ENCODE measurements at places on chromosomes 11 and 22.

GRCh38 chr11:91850533-91851275 lies 373.9 kb upstream of the FAT3 start:
- no peak for DNase-seq

DNA sequence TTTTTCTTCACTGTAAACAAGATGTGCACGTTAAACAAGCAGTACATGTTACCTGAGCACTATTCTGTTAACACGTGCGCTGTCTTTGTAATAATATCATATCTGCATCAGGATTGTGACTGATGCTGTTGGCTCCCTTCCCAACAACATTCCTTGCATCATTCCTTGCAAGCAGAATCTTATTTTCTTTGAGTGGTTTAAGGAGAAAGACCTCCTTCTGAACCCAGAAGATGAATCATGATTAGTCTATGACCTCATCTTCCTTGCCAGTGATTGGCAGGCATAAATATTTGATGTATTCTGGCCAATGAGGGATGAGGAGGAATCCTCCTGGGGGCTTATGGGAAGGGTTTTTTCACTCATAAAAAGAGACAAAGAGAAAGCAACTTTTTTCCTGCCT lies 46.2 kb downstream of the C11orf71 start:
- no peak for DNase-seq

DNA sequence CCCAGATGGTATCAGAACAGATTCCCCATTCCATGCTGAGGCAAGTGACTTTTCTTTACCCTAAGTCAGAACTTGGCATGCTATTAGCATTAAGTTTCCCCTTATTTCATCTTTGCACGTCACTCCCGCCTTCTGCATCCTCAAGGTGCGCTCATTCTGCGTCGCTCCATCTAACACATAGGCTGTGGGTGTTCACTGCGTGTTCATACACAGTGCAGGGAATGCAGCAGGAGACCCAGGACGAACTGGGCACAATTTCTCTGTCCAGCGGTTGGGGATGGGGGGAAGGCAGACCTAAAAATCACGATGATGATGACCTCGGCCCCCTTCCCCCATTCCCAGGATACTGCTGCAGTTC lies 19.7 kb upstream of the ACR start:
- DNase-seq: no peak

- DNase-seq: no peak
Observed at GRCh38 chr11:95501761-95502266, 270.8 kb upstream of the SESN3 start.

- DNase-seq: no peak
Observed at GRCh38 chr11:34308913-34309585, 48.8 kb downstream of the ABTB2 start.

- DNase-seq: no peak
Observed at GRCh38 chr11:12809864-12810567, 135.8 kb downstream of the TEAD1 start.

DNA sequence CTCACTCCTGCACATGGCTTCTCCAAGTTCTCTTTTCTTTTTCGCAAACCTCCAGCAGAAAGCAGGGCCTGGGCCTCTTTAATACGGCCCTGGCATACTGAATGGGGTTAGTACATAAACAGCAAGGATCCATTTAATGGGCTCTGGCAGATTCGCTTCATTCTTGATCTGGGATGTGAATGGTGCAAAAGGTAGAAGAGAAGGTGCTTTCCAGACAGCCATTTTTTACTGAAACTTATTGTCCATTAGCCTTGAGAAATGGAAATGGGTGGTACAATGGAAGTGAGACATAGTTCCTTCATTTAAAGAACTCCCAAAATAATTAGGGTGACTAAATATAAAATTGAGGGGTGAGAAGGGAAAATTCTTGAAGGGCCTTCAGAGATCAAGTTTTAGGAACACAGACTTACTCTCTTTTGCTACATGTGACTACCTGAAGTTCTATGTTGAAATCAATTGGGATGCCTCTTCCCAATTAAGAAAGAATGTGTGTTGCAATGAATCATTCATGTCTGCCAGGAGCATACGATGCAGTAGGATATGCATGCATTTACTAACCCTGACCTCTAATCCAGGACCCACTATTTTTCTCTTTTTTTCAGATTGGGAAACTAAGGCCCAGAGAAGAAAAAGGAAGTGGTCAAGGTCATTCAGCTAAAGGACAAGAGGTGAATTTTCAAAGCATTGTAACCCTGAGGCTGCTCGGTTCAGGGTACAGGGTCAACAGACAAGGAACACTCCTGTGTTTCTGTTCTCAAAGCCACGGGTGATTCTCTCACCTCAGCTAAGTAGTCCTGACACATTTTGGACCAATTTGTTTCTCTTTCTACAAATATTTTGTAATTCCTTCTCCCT lies 144.1 kb downstream of the BBOX1 start:
- no peak for DNase-seq

DNA sequence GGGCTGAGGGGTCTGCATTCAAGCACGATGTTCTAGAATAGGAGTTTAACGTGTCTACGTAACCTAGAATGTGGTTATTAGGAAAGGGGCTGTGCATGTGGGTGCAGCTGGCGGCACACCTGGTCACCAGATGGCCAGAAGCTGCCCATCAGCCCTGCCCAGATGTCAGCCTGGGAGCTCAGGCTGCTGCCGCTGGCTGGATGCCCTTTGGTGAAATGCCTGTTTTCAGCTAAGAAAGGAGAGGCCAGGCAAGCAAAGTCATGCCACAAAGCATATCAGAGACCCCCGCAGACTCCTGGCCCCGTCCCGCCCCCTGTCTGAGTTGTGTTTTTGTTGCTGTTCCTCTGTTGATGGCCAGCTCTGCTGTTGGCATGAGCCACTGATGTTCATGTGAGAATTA lies 11.3 kb upstream of the ADORA2A start:
- no peak for DNase-seq

GRCh38 chr22:29882716-29883044 lies 294 bp upstream of the MTMR3 start:
- DNase-seq: no peak

GRCh38 chr11:12215181-12215593 lies 104.8 kb downstream of the MICAL2 start:
- no peak for DNase-seq

Data from CD8-positive, alpha-beta memory T cell (primary cell).